ENCODE measurements at places on chromosomes 12 and 14. TPM values are rescaled to one million over a fixed set of nuclear protein-coding genes. Genes with fewer than 3 reads are reported as not detected.

DNA sequence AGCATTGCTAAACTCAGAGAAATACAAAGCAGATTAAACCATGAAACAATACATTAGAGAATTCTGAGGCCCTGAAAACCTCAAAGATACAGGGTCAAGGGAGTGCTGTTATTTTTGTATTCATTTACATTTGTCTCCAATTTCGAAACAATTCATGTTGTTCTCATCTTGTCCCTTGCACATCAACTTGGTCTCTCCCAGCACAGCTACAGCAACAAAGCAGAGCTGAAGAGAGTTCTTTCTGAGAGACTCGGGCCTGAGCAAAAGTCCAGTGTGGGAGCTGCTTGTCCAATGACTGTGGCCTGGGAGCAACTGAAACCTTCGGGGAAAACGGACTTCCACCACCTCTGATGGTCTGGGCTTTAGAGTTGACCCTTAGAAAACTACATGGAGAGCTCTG lies 79.4 kb upstream of the CDKN3 start:
- no peak for DNase-seq

- DNase-seq: no peak
These were observed 120.2 kb downstream of the SAMD4A start for GRCh38 chr14:54686871-54687749.

- no peak for DNase-seq
These were observed 20.7 kb upstream of the TEX22 start for GRCh38 chr14:105377555-105378182.

- DNase-seq: no peak
These were observed 49.9 kb upstream of the OR4E1 start for GRCh38 chr14:21723431-21724045.

GRCh38 chr14:63401646-63402045 lies 82.9 kb upstream of the GPHB5 start:
- DNase-seq: no peak

DNA sequence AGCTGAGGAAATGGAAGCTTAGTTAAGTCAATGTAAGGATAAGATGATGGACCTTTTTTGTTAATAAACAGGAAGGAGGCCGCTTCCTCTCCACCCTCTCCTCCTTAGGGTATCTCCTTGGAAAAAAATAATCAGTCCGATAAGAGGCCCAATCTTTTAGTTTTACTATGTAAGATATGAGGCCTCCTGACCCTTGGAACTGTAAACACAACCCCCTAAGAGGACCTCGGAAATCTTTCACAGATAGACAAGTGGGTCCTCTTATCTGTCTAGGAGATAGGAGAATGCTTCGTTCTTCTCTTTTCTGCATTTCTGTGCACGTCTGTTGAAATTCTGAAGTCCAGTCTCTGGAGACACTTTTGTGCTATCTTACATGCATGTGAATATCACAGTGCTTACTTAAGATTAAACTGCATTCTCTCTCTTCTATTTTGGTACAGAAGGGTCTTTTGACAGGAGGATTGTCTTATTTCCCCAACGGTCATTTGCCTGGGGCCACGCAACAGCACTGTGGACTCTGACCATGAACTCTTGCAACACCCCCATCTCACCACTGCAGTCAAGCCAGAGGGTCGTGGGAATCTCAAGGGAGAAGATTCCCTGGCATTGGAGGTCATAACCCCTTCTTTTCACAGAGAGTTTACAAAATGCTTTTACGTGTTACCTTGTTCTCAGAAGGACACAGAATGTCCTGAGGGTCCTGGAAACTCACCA lies 313.0 kb upstream of the RTL1 start:
- no peak for DNase-seq

GRCh38 chr12:85775091-85775490 lies 61.1 kb downstream of the RASSF9 start:
- DNase-seq: no peak

DNA sequence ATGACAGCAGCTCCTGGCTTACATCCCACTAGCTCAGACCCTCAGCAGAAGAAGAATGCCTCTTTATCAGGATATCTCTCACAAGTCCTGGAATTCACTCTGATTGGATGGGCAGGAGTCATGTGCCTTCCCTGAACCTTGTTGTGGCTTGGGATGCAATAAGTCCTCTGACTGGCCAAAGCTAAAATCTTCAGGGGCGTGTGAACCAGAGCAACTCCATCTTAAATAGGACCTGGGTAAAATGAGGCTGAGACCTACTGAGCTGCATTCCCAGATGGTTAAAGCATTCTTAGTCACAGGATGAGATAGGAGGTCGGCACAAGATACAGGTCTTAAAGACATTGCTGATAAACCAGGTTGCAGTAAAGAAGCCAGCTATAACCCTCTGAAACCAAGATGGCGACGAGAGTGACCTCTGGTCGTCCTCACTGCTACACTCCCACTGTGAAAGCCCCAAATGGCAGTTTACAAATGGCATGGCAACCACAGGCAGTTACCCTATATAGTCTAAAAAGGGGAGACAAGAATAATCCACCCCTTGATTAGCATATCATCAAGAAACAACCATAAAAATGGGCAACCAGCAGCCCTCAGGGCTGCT lies 60.4 kb upstream of the FICD start:
- DNase-seq: no peak

GRCh38 chr12:128245121-128245520 lies 21.8 kb upstream of the TMEM132C start:
- DNase-seq: no peak

GRCh38 chr12:111395336-111396187 lies 10.2 kb upstream of the SH2B3 start:
- DNase-seq: no peak

DNA sequence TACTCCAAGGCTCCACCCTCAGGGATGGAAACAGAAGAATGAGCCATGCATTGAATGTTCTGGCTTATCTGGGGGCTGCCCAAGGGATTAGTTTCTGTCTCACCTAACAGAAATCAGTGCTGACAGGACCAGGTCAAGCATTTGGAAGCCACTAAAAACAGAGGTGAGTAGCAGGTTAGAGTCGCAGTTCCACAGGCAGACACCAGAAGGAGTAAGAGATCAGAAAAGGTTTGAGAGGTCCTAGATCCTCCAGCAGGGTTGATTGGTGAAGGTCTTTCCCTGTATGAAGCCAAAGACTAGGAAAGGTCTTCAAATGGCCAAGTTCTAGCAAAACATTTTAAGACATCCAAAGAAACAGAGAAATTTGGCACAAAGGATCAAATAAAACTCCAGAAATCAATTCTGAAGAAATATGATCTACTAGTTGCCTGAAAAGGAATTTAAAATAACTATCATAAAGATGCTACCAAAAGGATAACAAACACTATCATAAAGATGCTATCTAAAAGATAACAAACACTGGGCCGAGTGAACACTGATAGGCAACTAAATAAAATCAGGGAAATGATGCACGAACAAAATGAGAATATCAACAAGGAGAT lies 19.5 kb upstream of the TTC9 start:
- no peak for DNase-seq

DNA sequence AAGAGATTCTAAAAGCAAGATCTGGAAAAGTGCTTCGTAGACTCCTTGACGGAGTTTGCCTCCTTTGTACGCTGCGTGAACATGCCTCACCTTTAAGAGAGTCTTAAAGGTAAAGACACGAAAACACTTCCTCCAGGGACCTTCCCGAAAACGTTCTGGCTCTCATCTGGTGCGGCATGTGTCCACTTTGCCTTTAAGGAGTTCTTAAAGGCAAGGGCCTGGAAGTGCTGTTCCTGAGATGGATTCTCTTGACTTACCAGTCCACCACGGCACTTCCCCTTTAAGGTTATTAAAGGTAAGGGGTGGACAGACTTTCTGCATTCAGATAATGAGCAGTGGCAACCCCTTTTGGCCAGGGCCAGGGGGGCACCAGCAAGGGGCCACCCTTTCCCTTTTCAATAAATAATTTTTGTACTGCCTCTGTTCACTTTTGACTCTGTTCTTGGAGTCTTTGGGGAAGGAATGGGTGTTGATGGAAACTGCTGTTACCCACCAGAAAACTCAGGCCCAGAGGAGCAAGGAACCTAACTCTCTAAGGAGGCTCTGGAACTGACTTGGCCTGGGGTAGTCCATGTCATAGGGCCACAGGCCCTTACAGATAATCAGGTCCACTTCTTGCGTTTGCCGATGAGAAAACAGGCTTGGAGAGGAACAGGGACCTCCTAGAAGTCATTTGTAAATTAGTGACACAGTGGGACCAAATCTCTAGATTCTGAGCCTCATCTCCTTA lies 4.4 kb downstream of the REM2 start:
- DNase-seq: peak; percentile 52

GRCh38 chr14:88695870-88696269 lies 96.9 kb downstream of the EML5 start:
- no peak for DNase-seq

- DNase-seq: peak; percentile 71
These were observed at the start of gene GPD1 for GRCh38 chr12:50103767-50104321. Gene GPD1, plus strand, starts transcription at chr12:50104008. Its CDS starts 43 bp downstream, at chr12:50104051.

FAM177A1 gene
- 12.4 TPM for total RNA-seq

ST8SIA1 gene
- 8.6 TPM for total RNA-seq

KRT77 gene
- not detected for total RNA-seq

TMPRSS12 gene
- total RNA-seq: not detected

ZDHHC22 gene
- not detected for total RNA-seq

RERG gene
- total RNA-seq: 61.6 TPM

Measured in uterus (tissue), 4 donors.